ENCODE measurements at places on chromosomes 12 and 14.

GRCh38 chr14:64688031-64688430, 16.2 kb upstream of the PLEKHG3 start:
- no peak for DNase-seq

- no peak for DNase-seq
Observed at GRCh38 chr12:42442311-42442759, 116.4 kb downstream of the PPHLN1 start.

- no peak for DNase-seq
Observed at GRCh38 chr14:45145214-45145613, 9.5 kb downstream of the FANCM start.

- no peak for DNase-seq
Observed at GRCh38 chr12:55974308-55974730, 441 bp downstream of the RAB5B start.

- no peak for DNase-seq
Observed at GRCh38 chr14:81509838-81510452, 23.7 kb downstream of the SEL1L start.

DNA sequence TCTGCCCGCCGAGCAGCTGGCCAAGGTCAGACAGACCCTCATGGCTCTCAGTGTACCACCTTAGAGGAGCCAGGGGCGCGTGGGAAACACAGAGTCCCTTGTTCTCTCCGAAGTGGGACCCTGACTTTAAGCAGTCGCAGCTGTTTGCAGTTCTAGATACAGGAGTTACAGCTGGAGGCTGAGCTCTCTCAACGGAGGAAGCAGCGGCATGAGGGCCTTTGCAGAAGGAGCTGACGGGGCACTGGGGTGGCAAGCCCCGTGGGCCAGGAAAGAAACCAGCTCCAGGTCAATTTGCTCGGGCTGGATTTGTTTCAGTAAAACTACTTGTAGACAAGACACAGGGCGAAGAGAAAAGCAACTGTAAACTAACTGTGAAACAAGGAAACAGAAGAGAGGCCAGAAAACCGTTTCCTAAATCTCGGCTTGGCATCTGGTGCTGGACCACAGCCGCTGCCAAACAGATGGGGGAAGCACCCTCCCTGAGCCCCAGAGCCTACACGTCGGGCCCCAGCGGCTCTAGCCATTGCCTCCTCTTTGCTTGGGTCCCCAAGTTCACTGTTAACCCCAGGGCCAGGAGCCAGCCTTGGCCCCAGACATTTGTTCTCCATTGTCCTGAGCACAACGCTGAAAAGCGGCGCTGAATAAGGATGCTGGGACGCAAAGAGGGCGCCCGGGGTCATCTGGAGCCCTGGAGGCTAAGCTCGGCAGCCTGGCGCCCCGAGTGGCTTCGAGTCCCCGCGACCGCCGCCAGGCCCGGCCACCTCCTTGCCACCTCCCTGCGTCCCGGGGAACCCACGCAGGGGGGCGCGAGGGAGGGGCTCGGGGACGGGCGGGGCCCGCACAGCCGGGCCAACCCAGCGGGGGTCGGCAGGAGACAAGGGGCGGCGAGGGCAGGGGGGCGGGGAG, 914 bp upstream of the PACS2 start:
- no peak for DNase-seq

GRCh38 chr14:34051966-34052657, 101.2 kb upstream of the EGLN3 start:
- no peak for DNase-seq

DNA sequence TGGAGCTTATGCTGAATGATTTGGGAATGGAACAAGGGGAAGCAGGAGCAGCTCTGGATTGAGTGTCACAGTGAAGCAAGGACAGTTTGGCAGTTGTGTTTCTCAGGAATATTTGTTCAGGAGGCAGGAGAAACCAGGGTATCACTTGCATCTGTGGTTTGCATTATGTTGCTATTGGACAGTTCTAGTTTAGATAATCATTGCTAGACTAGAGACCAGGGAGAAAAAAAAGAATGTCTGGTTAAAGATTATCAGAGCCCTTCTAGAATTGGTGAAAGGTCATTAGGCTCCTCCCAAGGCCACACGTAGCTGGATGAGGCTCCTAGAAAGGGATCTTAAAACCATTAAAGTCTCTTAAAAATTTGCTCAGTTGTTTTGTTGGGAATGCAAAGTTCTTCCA, 17.0 kb upstream of the SRSF5 start:
- no peak for DNase-seq

- no peak for DNase-seq
Observed at GRCh38 chr12:15583804-15584203, 205.4 kb downstream of the EPS8 start.

DNA sequence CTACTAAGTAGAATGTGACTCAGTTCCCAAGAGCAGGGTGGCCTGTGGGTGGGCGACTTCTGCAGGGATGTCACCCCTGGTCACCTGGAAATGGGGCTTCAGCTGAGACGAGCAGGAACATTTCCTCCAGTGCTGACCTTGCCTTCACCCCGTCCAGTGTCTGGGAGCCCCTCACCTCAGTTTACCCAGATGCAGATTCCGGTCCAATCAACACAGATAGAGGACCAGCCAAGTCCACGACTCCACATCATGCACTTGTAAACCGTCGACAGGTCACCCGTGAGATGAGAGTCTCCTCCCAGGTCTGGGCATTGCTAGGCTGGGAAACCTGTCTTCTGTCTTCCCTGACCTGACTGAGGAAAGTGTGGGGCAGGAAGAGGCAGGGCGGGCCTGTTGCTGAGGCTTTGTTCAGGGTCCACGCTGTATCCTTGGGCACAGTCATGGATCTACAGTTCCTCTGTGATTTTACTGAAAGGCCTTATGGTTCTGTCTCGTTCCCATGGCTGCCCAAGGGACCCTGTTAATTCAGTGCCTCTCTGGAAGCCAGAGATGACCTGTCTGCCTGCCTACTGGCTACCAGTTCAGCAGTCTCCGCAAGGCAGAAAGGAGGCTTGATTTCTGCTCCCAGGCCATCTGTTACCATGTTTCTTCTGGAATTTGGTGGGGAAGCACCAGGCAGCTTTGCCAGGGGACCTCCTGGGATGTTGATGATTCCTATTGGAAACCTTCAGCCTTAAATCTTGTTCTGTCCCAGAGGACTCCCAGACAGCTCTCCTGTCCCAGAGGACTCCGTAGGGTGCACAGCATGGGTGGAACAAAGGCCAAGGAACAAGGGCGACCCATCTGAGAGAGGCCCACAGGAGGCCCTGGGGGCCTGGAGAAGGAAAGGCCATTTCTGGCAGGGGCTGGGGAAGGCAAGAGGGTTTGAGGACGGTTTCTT, 288.5 kb upstream of the RTL1 start:
- DNase-seq, result no peak

DNA sequence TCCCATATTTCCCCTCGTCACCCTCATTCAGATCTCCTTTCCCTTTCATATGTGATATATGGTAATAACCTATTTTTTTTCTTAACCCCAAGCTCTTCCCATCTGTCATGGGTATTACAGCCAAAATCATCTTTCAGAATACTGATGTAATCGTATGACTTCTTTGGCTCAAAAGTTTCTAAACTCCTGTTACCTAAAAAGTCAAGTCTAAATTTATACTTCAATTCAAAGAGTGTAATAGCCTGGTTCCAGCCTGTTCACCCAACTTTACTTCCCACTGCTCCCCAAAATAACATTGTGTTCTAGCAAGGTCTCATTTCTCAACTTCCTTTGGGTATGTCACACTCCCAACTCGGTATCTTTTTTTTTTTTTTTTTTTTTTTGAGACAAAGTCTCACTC, 48.5 kb downstream of the TBK1 start:
- DNase-seq, result no peak

DNA sequence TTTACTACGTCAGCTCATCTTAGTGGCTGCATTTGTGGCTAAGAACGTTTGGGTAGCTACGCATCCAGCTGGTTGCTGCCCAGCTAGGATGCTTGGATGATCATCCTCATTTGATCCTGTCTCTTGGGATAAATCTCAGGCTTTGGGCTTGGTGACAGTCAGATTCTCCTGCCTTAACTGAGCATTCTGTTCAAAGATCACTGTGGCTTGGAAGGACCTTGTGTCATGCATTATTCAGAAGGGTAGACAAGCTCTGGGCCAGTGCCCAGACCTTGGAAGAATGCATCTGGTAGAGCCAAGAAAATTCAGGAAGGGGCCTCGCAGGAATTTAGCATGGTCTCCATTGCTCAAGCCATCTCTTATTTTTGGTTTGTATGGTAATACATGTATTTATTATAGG, 188.4 kb downstream of the NRXN3 start:
- no peak for DNase-seq

DNA sequence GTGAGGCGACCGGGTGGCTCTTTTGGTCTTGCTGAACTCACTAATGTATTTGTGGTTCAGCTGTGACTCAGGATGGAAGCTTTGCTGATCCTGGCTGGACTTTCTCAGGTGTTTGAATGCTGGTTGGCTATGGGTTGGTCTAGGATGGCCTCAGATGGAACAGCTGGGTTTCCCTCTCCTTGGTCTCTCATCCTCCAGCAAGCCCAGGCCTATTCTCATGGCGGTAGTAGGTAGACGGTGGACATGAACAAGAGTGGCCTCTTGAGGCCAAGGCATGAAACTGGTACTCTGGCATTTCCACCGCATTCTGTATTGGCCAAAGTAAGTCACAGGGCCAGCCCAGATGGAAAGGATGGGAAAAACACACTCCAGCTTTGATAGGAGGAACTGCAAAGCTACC, 11.8 kb upstream of the POLR3B start:
- DNase-seq, result no peak

DNA sequence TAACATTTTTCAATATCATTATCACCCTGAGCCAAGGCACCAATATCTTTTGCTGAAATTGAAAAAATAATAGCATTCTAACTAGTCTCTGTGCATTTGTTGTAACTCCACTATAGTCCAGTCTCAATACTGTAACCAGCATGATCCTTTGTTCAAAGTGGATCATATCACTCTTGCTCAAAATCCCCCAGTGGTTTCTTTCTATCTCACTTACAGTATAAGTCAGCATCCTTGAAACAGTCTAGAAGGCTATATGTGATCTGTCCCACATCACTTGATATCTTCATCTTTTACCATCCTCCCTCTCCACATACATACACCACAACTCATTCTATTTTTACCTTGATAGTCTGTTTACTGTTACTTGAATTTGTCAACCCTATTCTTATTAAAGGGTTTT, 435.7 kb downstream of the CCER1 start:
- DNase-seq, result no peak

GRCh38 chr12:29960122-29960521, 176.4 kb upstream of the TMTC1 start:
- no peak for DNase-seq

DNA sequence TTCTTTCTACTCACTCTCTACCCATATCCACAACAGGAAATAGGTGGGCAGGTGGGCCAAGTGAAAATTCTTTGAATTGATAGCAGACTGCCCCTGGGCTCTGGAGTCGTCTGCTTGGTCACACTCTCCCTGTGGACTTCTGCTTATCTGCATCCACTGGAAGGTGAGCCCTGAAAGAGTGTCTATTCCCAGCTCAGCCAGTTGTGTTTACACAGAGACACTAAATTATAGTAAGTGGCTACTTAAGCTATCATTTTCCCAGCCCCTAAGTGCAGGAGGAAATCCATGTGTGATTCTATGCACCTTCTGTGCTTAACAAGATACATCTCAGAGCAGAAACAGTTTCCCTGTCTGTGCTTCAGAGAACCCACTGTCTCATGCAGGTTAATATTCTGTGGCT, 338.4 kb downstream of the FUT8 start:
- no peak for DNase-seq
